ENCODE measurements at places on chromosomes 2 and 18.

GRCh38 chr18:61277808-61278207 lies 55.4 kb upstream of the CDH20 start:
- no peak for DNase-seq

DNA sequence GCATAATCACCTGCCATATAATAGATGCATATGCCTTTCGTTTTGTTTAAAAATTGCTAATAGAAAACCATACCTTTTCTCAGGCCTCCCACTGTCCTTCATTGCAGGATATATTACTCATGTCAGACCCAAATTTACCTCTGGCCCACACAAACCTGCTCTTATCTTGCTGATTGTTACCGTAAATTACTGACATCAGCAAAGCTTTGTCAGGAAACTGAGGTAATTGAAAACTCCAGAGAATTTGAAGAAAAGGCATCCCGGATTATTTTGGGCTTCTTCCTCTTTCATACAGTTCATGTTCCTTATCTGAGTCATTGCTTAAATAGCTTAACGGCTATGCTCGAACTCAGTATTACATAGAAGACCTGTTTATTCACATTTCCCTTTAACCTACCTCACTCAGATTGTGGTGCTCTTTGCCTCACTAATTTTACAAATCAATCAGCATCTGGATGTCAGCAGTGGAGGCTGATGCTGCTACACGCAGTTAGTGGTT lies 145.7 kb downstream of the ZEB2 start:
- no peak for DNase-seq

GRCh38 chr2:81445176-81445575 lies 1140.6 kb upstream of the LRRTM1 start:
- DNase-seq = no peak

DNA sequence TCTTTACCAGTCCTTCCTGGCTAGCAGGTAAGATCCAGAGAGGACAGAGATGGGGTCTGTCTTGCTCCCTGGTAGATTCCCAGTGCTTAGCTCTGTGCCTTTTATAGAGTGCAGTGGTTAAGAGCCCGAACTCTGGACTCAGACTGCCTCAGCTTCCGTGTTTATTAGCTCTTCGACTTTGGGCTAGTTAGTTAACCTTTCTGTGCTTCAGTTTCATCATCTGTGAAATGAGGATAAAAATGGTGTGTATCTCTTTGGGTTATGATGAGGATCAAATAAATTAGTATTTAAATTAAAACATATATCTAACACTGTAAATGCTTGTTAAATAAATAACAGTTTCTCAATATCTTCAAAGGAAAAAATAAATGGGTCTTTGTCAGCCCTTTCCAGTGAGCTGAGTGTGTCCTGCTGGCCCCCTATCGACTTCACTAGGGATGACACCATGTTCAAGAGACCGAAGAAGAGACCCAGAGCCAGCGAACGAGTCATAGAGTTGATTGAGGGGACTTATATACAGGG lies 38.2 kb downstream of the CERS6 start:
- no peak for DNase-seq

- no peak for DNase-seq
Measured at GRCh38 chr2:66897691-66898150, 462.8 kb downstream of the MEIS1 start.

- DNase-seq = no peak
Measured at GRCh38 chr2:71082402-71083252, 14.2 kb downstream of the NAGK start.

GRCh38 chr2:10057231-10058107 lies 14.1 kb downstream of the KLF11 start:
- DNase-seq = no peak

GRCh38 chr18:43571078-43571689 lies 293.9 kb upstream of the SYT4 start:
- no peak for DNase-seq

DNA sequence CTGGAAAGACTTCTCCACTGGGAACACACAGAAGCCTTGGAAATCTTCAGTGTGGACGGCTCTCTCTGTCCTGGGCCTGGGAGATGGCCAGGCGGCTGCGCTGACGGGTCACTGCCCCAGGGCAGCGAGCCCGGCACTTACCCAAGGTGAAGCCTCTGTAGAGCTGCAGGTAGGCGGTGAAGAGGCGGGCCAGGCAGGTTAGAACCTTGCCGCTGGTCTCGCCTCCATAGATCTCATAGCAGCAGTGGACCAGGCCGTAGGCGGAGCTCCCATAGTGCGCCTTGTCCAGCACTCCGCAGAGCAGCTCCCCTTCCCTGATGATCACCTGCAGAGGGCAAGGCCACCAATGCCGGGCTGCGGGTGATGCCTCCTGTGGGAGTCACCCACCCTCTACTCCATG lies 53.0 kb downstream of the POLR1A start:
- no peak for DNase-seq

DNA sequence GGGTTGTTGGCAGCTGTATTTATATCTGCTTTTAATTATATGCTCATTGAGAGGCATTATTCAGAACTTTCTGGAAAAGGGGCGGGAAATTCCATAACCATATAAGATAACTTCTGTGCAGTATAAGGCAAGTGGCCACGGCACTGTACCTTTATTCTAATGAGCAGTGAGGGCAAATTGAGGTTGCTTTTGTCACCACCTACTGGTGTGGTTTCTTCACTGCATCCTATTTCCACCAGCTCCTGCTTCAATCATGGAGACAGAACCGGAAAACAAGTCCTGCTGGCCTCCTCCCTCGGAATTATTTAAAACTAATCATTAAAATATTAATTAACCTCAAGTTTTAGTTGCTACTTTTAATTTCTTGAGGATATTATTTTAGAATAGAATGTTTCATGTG lies 759.4 kb downstream of the CBLN2 start:
- no peak for DNase-seq

GRCh38 chr18:3002732-3003131 lies 10.2 kb downstream of the LPIN2 start:
- DNase-seq = no peak

GRCh38 chr2:114488841-114489530 lies 46.5 kb downstream of the DPP10 start:
- DNase-seq = no peak

- no peak for DNase-seq
Measured at GRCh38 chr18:6879508-6880195, 150.1 kb downstream of the ARHGAP28 start.

- DNase-seq = no peak
Measured at GRCh38 chr2:228840743-228841114, 430.4 kb downstream of the PID1 start.

- no peak for DNase-seq
Measured at GRCh38 chr18:58671632-58672564, 633 bp downstream of the MALT1 start.

DNA sequence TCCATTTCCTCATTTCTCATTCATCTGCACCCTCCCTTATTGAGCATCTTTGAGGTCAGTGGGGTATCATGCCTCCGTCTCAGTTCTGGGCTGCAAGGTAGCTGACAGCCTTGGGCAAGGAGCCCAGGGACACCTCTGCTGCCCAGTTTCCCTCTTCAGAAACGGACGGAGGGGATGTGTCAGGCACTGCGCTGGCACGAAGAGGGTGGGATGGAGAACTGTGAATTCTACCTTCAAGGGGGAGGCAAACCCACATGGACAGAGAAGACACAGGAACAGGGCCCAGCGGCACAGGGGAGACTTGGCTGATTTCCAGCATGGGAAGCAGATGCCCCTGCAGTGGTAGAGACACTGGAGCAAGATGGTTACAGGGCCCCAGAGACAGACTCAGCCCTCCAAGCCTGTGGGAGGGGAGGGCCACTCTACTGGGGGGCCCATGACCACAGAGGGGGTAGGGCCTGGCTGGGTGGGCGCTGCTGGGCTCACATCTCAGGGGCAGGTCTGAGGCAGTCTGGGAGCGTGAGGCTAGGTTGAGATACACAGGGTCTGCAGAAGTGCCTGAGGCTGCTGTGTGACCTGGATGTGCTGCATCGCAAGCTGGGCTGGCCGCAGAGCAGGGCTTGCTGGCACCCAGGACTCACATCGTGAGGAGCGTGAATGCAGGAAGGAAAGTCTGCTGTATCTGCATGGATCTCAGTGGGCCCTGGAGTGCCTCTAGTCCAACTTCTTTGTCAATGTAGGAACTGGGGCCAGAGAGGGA lies 92.3 kb downstream of the HS1BP3 start:
- no peak for DNase-seq

- no peak for DNase-seq
Measured at GRCh38 chr2:219765231-219765911, 137.9 kb downstream of the SLC4A3 start.

DNA sequence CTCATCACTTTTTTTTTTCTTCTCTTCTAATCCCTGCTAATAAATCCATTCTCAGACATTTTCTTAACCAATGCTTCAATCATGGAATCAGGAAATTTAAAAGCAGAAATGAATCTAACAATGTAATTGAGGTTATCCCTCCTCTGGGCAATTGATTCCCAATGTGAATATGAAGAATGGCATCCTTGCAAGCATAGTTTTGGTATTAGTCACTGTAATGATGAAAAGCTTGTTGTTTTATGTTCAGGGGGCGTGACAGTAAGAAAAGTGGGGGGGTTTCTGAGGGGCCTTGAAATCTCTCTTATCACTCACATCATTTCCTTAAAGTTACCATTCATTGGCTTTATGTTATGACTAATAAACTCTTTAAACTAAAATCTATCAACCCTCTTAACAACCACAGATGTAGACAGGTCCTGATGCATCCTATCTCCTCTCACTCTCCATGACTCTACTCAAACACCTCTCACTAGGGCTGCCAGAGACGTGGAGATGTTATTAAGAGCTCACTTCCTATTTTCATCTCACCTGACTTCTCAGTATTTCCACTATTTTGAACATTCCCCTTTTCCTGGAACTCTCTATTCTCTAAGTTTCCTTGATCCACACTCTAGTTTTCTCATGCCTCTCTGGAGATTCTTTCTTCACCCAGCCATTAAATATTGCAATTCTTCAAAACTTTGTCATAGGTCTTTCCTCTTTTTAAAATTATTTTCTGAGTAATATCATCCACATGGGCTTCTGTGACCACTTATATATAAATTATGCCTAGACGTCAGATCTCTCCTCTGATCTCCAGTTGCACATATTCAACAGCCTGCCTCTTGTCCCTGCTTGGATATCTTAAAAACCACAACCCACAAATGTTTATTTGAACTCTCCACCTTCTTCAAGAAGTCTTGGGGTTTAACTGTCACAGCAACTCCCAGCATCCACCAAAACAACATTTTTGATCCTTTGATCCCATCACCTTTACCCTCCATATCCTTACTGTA lies 332.9 kb downstream of the CDH2 start:
- DNase-seq = no peak

Measured in CD4-positive, alpha-beta T cell treated with Interferon alpha-2 for 1 hour (primary cell).